NCI-H2029 (cell line): ENCODE measurements at places on chromosomes 7 and 10.

- DNase-seq: no peak
These were observed 64.8 kb upstream of the LOXL4 start for GRCh38 chr10:98332623-98333269.

GRCh38 chr10:100043796-100044195 lies 34.0 kb upstream of the DNMBP start:
- no peak for DNase-seq

DNA sequence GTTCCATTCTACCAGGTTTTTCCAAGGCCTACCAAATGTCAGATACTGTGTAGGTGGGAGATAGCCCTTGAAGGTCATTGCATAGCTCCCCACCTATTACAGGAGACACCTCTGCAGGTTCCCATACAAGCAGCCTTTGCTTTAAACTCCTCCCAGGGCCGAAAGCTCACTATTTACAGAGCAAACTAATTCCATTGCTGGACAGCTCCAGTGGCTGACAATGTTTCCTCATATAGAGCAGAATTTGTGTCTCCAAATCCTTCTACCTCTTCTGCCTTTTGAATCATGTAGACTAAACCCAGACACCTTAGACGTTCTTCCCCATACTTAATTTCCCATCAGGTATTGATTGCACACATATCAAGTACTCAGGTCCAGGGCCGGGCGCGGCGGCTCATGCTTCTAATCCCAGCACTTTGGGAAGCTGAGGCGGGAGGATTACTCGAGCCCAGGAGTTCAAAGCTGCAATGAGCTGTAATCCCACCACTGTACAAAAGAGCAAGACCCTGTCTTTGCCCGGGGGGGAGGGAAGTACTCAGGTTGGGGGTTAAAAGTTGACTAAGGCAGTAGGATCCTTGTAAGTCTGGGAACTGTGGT lies 2.1 kb downstream of the CNNM1 start:
- no peak for DNase-seq

DNA sequence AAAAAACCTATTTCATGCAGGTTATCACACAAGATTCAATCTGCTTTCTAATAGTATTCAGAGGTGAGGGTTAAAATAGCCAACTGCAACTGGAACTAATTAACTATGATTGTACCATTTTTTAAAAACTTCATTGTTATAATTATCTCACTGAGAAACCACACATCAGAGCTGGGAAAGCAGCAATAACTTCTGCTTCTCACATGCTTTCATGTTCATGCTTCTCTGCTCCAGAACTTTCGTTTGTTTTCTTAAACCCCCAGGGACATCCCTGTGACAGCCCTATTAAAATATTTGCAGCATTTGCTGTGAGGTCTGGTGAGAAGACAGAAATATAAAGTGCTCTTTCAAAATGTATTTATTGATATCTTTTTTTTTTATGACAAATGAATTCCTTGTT lies 389.0 kb upstream of the SORCS1 start:
- DNase-seq: no peak

- DNase-seq: no peak
These were observed 38.3 kb downstream of the AKR1B1 start for GRCh38 chr7:134420424-134421125.

DNA sequence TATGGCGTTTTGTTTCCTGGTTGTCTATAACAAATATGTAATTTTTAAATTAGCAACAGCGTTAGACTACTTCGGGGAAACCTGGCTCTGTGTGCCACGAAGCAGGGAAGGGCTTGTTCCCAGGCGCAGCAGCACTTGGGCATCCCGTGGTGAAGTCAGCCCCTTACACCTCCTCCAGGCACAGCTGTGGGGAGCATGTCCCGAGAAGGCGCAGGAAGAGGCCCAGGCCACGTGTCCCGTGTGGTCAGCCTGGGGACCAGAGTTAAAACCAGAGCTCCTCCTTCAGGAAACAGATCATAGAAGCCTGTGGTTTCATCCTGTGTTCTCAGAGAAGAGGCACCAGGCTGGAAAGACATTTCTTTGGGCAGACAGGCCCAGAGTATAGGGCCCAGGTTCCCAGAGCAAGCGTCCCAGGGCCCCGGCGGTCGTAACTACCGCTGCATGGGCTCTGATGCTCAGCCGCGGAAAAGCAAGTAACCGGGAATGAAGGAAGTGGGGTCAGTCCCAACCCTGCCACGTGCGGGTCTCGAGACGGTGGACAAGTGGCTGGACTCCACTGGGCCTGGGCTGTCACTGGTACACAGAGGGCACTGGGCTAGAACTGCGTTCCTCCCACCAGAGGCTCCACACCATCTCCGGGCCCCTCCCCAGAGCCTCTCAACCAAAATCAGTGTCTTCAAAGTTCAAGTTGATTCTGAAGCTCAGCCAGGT lies 7.1 kb downstream of the NUDT1 start:
- no peak for DNase-seq

DNA sequence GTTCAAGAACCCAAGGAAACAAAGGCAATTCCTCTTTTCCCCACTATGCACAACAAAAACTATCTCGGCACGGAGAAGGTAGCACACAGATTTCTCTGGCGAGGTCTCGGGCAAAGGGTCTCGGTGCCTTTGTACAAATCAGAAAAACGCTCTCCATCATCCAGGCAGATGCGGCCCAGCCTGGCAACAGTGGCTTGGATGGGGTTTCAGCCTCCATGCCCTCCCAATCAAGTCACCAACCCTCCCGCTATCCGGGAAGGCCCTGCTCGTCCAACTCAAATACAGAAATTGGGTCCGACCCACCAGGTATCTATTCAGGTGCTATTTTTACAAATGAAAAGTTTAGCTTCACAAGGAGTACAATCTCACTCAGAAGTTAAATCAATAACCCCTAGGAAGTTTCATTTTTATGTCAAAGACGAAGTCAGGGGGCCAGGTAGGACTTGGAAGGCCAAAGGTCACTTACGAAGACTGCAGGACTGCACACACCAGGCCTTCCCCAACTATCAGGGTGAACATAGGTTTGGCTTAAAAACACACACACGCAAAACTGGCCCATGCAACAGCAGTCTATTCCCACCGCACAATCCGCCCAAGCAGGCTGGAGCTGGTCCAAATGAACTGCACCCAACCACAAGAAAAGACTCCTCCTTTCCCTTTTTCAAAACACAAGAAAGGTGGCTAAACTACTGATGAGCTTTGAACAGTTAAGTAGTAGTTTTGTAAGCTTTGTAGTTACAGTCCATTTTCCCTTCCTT lies 43.0 kb downstream of the GNA12 start:
- DNase-seq: no peak

GRCh38 chr7:118572604-118573003 lies 348.1 kb downstream of the ANKRD7 start:
- no peak for DNase-seq

DNA sequence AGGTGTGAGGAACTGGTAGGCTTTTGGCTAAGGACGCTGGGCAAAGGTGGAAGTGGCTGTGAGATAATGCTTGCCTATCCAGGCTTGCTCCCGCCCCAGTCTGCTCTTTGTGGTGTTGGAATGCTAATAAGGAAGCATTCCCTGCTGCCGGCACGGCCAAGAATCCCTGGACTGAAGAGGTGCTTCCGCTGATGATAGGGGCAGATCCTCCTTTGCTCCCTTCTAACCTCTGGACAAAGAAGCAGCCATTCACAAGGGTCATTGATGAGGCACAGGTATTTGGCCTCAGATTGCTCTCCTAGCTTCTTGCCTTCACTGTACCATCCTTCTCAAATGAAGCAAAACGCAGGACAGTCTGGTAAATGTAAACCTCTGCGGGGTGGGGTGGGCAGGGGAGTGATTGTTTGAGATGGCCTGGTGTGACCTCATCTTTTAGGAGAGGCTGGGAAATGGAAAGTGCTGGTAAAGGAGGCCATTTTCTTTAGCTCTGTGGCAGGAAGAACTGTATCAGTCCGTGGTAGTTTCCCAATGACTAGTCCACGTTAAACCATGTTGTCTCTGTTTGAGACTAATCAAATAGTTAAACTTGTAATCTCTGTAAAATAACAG lies 1.7 kb downstream of the PGAM1 start:
- peak; percentile 27 for DNase-seq

DNA sequence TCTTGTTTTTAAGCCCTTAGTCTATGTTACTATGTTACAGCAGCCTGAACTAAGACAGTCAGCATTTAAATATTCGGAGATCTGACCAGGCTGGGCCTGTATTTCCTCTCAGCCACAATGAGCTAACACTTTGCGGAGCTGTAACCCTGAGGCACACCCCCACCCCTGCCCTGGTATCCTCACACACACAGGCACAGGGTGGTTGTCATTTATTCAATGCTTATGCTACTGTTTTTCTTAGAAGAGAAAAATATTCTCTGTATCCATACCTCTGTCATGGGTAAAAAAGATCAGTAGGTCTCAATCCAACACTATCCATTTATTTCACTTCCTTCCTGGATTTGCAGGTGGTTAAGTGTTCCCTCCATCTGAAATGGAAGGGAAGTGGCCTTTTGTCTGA lies 80.3 kb upstream of the TRIL start:
- DNase-seq: no peak

DNA sequence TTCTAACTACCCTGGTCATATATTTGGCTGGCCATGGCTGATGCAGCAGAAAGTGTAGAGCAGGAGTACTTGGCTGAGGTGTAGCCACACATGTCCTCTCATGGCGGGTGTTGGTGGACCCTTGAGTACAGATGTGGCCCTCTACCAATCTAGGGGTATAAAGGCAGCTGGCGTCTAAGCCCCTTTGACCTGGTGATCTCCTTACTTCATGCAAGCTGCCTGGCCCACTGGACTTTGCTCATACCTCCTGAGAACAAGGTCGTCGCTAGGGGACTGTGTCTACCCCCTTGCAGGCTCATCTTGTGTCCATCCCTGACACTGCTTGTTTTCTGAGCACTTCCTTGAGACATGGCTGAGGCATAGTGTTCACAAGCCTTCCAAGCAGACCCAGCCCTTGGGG lies 287.8 kb downstream of the RPS24 start:
- DNase-seq: no peak

- no peak for DNase-seq
These were observed 12.8 kb upstream of the PRPF18 start for GRCh38 chr10:13573960-13574359.

- no peak for DNase-seq
These were observed 868 bp downstream of the EMX2 start for GRCh38 chr10:117543225-117544003.

GRCh38 chr7:47510786-47511185 lies 71.1 kb downstream of the TNS3 start:
- no peak for DNase-seq

DNA sequence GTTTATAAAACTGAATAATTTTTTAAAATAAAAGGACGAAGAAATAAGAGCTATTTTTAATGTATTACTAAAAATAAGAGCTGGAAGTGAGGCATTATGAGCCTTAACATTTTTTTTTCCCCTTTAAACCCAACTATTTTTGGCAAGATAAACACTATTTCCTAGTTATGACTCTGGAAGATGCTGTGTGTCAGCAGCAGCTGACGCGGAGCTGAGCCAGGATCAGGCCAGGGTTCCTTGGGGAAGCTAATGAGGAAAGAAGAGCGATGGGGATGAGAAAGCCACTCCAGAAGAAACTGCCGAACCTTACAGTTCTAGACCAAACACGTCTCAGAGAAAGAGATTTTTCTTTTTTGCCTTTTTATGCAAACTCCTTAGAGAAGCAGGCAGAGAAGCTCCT lies 85.9 kb downstream of the USP6NL start:
- no peak for DNase-seq
